ENCODE measurements at places on chromosomes 12 and 14. TPM values are rescaled to one million over a fixed set of nuclear protein-coding genes. Genes with fewer than 3 reads are reported as not detected.

DNA sequence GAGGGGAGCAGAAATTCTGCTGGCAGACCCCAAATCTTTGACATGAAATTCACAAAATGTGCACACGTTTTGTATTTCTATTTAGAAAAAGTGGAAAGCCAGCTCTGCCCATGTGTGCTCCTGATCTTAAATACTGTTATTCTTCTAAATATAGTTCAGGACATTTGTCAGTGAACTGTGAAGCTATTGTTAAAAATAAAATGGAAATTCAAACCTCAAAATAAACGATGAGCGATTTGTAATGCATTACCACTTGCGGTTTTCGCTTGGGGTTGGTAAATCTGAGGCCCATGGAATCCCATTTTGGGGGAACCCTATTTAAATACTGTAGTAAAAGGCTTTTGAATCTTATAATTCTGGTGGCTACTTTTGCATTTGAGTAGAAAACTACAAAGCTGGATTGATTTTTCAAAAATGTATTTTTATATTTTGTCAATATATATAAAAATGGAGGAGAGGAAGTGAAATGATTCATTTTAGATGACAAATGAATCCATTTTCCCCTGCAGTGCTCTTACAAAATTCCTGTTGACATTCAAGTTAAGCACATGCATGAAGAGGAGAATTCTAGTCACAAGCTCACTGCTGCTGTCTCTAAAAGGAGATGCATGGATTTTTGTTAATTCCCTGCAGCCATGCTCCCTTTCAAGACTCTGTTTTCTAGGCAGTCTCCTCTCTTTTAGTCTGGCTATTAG lies 47.1 kb downstream of the FLRT2 start:
- no peak for DNase-seq

The MEG3 gene
- 10.1 TPM for total RNA-seq

DNA sequence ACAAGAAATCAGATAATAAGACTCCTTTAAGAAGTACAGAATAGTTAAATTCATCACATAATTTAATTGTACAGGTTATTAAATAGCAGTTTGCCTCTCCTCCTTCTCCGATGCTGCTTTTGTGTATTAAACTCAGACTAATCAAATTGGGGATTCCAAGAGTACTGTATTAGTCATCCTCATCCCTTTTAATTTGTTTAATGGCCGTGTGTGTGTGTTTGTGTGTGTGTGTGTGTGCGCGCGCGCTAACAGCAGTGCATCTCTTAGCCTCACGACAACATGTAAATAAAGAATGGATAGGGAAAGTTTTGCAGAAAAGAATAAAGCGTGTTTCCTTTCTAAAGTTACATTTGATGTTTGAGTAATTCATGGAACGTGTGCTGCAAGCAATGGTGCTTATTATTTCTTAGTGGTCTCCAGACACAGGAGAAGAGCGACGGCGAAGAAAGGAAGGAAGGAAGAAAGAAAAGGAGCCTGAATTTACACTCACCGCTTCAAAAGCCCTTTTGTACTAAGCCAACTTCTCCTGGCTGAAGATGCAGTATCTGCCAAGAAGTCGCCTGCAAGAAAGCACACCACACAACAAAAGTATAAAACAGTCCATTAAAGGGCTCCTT lies 220.3 kb downstream of the ASCL1 start:
- DNase-seq: no peak

DNA sequence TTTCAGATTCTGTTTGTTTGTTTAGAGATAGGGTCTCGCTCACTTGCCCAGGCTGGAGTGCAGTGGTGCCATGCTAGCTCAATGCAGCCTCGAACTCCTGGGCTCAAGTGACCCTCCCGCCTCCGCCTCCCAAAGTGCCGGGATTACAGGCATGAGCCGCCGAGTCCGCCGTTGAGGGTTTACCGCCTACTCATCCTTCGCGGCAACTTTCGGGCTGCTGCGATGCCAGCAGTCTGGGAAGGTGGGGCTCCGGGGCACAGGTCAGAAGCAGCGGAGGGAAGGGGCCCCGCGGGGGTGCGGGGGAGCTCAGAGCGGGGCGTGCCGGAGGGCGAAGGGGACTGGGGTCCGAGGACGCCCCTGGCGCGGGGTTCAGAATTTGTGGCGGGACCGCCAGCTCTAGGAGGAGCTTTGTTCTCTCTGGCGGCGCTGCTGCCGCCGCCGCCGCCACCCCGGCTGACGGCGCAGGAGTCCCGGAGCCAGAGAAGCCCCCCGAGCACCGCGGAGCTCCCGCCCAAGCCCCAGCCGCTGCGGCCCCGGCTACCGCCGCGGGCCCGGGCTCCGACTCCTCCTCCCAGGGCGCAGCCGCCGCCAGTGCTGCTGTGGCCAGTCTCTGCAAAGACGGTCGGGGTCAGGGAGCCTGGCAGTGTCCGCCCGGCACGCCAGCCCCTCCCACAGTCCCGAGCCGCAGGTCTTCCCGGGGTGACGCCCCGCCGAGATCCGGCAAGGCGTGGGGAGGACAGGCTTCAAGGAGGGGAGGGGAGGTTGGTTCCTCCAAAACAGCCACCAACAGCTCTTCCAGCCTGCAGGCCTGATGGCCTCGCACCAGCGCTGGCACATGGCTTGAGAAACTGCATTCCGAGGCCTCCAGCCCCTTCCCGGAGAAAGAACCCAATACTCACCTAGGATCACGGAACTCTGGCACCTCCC lies 10.9 kb upstream of the KRT77 start:
- DNase-seq: no peak

GRCh38 chr12:53844994-53845844 lies 93.4 kb upstream of the HOXC13 start:
- DNase-seq: no peak

- DNase-seq: no peak
These were observed 20.0 kb downstream of the KCNK10 start for GRCh38 chr14:88303041-88303440.

DNA sequence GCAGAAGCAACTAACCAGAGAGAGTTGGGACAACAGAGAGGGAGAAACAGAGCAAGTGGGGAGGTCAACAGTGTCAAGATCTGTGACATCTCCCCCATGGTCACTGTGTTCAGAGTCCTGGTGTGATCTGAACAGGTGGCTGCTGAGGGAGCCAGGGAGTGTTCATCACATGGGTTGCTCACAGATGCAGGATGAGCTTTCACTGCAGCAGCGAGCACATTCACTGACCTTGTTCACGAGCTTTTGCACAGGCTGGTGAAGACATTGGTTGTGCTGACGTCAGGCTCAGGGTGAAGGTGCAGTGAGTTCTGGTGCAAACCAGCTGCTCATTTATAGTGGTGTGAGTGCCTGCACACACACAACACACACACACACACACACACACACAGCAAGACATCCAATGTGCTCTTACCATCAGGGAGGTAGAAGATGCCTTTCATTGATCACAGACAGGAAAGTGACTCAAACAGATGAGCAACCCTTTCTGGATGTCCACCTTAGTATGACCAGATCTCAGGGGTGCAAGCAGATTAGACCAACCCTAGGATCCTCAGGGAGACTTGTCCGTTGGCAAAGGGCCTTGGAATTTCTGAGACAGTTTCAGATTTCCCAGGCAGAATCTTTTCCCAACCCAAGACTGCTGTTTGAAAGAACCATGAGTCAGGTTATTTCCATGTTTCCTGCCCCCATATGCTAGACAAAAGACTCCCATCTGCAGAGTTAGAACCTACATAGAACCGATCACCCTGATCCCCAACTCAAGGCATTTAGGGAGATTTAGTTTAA lies 44.3 kb upstream of the OR10AD1 start:
- no peak for DNase-seq

DNA sequence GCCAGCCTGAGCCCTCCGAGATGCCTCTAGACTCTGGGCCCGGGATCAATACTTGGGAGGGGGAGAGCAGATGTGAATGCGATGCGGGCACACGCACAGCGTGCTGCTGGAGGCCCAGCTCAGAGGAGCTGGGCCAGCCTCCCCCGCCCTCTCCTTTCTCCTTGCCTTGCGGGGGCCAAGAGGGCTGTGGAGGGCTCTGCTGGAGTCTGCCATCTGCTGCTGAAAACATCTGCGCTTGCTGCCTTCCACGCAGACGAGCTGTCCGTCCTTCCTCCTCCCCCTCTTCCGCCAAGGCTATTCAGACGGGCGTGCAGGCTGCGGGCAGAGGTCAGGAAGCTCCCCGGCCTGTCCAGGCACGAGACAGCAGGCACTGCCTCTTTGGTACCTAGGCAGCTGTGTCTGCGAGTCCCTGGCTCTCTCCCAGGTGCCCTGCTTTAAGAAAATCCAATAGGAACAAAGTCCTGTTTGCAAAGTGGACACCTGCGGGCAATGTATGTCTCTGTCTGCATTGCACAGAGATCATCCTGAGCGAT lies 75.2 kb downstream of the SPRING1 start:
- DNase-seq: peak; percentile 38

- no peak for DNase-seq
These were observed 594 bp upstream of the CLEC14A start for GRCh38 chr14:38256533-38256840.

DNA sequence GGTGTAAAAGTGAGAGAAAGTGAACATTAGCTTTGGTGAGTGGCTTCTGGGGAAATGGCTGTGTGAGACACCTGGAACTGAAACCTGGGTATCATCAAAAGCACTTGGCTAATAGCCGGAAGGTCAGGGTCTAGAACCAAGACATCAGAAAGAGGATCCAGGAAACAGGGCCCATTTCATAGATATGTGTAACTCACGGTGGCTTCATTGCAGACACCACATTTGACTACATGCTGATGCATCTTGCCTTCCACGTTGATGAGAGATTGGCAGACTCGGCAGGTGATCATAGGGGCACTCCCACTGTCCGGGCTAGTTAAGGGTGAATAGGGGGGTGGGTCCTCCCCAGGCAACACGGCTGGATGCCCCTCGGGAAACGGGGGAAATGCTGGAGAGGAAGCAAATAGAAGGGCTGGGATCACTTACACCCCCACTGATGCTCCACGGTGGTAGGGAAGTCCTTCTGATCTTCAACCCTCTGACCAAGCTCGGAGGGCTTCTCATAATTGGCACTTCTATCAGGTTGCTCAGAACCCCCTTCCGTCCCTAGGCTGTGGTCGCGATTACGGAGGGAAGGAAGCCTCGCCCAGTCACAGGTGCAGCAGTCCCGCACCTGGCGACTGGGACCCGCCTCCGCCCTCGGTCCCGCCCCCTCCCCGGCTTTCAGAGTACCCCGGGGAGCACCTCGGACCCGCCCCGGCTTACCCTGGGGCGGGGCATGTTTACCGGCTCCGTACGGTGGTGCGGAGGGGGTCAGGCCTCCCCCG lies 593 bp downstream of the PIP4P1 start:
- DNase-seq: peak; percentile 7

DNA sequence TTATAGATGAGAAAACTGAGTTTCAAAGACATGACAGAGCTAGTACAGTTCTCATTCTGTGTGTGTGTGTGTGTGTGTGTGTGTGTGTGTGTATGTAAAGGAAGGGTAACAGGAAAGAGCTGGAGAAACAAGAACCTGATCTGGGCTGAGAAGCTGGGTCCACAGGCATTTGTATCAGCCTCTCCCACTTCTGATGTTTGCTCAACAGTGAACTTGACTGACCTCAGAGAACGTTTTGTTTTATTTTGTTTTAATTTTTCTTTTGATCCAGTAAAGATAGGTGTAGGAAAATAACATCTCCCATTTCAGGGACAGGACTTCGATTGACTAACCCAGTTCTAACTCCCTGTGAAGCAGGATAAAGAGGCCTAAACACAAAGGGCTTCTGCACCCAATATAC lies 85.4 kb downstream of the STXBP6 start:
- peak; percentile 14 for DNase-seq

- DNase-seq: no peak
These were observed 156.3 kb downstream of the PELI2 start for GRCh38 chr14:56274556-56274955.

Measured in dermis microvascular lymphatic vessel endothelial cell (primary cell).